Type B pancreatic cell (in vitro differentiated cells): ENCODE measurements at places on chromosomes 16 and 17.

- DNase-seq = no peak
Measured at GRCh38 chr16:30926937-30927788, 3.8 kb downstream of the FBXL19 start.

- no peak for DNase-seq
Measured at GRCh38 chr17:51434434-51435170, 174.3 kb downstream of the UTP18 start.

DNA sequence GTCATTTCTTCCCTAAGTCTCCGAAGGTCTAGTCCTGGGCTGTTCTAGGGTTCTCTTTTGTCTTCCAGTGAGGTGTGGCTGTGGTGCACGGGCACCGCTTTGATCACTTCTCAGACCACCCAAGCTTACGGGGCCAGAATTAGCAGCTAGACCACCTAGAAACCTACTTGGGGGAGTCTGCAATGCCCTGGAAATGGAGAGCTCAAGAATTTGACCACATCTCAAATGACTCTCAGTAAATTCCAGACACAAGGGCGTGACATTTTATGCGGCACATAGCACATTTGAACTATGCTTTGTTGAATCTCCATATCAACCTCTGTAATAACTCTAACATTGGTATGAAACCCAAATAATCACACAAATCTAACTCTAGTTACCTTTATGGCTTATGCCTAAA lies 24.9 kb downstream of the TRIM16 start:
- DNase-seq = no peak

DNA sequence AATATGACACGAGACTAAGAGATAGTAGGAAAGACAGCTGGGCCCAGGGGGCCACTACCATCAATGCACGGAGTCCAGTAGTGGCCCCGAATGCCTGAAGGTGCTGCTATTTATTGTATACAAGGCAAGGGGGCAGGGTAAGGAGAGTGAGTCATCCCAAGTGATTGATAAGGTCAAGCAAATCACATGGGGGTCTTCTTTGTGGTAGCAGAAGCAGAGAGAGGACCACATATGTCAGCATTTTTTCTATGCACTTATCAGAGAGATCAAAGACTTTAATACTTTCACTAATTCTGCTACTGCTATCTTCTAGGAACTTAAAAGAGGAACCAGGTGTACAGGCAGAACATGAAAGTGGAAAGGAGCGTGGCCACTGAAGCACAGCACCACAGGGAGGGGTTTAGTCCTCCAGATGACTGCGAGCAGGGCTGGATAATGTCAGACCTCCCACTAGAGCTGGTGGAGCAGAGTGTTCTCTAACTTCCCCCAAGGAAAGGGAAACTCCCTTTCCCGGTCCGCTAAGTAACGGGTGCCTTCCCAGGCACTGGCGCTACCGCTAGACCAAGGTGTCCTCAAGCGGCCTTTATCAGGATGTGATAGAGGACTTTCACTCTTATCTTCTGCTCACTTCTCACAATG lies 26.4 kb upstream of the ARL4D start:
- DNase-seq = no peak

- DNase-seq = no peak
Measured at GRCh38 chr16:73185737-73186136, 137.8 kb upstream of the ZFHX3 start.

DNA sequence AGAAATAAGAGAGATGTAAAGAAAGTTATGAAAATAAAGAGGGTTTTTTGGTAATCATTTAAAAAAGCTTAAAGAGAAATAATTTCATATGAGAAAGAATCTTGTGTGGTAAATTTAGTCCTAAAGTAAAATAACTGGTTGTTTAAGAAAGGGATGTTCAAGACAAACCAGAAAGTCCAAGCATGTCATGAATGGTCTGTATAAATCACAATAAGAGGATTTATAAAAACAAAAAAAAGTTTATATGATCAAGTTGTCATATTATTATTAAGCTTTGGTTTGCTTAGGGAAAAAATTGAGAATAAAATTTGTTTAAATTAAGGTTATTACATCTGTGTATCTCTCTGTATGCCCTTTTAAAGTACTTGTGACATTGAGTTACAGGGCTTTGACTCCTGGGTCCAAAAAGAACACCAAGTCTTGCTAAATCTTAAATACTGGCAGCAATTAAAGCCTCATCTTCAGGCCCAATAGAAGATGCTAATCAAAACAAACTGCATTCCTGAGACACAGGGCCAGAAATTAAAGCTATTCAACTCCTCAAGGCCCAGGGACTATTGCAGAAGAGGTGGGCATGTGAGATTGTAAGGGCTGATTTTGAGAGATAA lies 15.6 kb upstream of the TRIM25 start:
- DNase-seq = no peak

GRCh38 chr17:38507921-38508569 lies 79.8 kb downstream of the ARHGAP23 start:
- DNase-seq = no peak

DNA sequence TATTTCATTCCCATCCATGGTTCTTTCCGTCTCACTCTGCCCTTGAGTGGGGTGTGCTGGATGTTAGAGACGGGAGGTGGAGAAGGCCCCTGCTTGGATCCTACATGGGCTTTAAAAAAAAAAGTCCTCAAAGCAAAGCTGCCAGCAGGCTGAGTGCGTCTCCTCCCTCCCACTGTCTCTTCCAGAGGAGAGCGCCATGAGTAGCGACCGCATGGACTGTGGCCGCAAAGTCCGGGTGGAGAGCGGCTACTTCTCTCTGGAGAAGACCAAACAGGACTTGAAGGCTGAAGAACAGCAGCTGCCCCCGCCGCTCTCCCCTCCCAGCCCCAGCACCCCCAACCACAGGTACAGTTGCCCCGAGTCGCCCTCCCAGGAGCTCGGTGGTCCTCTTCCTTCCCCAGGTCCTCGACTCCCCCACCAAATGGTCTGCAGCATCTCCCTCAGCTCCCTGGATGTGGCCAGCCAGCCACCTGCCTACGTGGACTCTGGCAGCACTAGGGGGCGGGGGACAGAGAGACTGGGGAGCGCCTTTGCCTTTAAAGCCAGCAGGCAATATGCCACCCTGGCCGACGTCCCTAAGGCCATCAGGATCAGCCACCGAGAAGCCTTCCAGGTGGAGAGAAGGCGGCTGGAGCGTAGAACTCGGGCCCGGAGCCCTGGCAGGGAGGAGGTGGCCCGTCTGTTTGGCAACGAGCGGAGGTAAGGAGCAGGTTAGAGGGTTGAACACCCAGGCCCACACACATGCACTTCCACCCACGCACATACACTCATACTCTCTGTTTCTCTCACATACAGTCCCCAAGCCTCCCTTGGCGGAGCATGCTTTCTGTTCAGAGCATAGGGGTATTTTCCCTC lies 68.2 kb downstream of the PLD6 start:
- no peak for DNase-seq

DNA sequence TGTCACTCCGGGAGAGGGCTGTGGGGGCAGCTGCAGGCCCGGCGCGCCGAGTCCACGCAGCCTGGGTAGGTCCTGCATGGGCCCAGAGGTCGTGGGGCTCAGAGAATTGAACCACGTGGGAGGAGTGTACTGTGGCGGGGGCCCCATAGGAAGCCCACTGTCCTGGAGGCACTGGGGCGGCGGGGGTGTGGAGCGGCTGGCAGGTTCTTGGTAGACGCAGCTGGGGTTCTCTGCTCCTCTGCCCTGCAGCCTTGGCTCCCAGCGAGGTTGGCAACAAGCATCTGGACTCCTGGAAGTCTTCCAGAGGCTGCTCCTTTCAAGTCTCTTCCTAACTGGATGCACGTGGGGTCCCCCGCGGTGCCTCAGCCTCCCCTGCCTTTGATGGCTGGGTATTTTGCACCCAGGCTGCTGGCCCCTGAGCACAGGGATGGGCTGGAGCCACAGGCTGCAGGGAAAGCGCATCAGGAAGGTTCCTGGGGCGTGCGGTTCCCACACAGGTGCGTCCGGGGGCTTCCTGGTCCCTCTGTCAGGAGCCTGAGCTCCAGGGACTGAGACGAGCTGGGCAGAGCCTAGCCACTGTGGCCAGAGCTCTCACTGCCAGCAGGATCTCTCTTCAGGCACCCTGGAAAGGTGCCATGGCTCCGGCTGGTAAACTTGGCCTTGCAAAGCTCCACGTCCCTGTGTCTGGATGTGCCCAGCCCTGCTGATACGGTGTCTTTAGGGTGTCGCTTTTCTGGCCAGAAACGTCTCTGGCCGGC lies 9.3 kb downstream of the KCTD5 start:
- DNase-seq = peak; percentile 68

DNA sequence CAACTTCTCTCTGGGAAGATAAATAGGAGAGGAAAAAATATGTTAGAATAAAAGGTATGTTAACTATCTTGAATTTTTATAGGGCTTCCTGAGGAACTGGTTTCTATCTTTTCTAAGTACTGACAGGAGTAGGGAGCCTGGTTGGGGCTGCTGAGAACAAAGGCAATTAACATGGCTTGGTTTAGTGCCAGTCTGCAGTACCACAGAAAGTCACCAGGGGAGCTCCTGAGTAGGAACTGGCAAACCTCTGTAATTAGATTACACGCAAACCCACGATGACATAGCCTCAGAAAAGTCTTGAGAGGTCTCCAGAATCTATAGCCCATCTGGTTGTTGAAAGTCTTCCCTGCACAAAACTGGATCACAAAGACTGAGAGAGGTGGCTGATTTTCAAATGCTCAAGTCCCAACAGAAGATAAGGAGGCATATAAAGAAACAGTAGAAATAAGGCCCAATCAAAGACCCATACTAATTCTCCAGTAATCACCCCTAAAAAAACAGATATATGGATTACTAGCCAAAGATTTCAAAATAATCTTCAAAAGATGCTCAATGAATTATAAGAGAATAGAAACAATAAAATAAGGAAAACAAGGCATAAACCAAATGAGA lies 11.7 kb upstream of the CNTNAP4 start:
- DNase-seq = no peak
